GM23248 (cell line): ENCODE measurements at places on chromosomes 6 and 20. TPM values are rescaled to one million over a fixed set of nuclear protein-coding genes. Genes with fewer than 3 reads are reported as not detected.
A peak's percentile ranks its signal among the peaks of the same experiment; 100 is the strongest.

Gene CSE1L
- 90.2 and 96.9 TPM in 2 replicates for total RNA-seq

Gene STX11
- 1.1 and 2.8 TPM in 2 replicates for total RNA-seq

Gene KCNB1
- total RNA-seq = 0.11 TPM in 1 of 2 replicates, not detected in the other

Gene RIPOR3
- 0.76 TPM in 1 of 2 replicates, not detected in the other for total RNA-seq

Gene ZNF831
- total RNA-seq = not detected in 2 replicates

Gene TNXB
- total RNA-seq = 23.5 and 23.8 TPM in 2 replicates

Gene ANKEF1
- total RNA-seq = 0.22 and 0.76 TPM in 2 replicates

Gene HLA-DRB5
- total RNA-seq = not detected in 2 replicates

Gene TSPO2
- total RNA-seq = not detected in 2 replicates

Gene ENPP1
- total RNA-seq = 53.7 and 60.4 TPM in 2 replicates

Gene CST7
- total RNA-seq = not detected in 2 replicates

Gene KIF3B
- 25.9 and 28.3 TPM in 2 replicates for total RNA-seq

- DNase-seq = no peak
These were observed 154.3 kb downstream of the PREX1 start for GRCh38 chr20:48673507-48673906.

- no peak for DNase-seq
These were observed 39.7 kb upstream of the LRFN2 start for GRCh38 chr6:40626886-40627285.

DNA sequence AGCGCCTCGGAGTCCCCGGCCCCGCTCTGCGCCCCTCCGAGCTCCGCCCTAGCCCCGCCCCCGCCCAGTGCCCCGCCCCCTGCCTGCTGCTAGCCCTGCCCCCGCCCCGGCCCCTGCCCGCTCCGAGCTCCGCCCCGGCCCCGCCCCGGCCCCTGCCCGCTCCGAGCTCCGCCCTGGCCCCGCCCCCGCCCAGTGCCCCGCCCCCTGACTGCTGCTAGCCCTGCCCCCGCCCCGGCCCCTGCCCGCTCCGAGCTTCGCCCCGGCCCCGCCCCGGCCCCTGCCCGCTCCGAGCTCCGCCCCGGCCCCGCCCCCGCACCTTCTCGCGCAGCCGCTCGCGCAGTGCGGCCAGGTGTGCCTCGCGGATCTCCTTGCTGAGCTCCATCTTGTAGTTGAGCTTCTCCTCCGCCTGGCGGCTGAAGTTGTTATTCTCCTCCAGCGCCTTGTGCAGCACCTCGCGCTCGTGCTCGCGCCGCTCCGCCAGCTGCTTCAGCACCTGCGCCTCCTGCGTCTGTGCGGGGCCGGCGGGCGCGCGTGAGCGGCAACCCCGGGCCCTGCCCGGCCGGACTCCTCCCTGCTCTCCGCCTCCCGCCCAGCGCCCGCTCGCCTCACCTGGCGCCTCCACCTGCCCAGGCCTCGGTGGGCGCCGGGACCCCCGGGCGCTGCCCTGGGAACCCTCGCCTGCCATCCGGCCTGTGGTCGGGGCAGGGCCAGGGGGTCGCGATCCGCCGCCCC, 11.3 kb downstream of the STMN3 start:
- DNase-seq = peak; percentile 86

GRCh38 chr6:110352563-110353262, 5.4 kb downstream of the METTL24 start:
- no peak for DNase-seq

- DNase-seq = no peak
These were observed 282.2 kb upstream of the EPHA7 start for GRCh38 chr6:93701526-93701925.

DNA sequence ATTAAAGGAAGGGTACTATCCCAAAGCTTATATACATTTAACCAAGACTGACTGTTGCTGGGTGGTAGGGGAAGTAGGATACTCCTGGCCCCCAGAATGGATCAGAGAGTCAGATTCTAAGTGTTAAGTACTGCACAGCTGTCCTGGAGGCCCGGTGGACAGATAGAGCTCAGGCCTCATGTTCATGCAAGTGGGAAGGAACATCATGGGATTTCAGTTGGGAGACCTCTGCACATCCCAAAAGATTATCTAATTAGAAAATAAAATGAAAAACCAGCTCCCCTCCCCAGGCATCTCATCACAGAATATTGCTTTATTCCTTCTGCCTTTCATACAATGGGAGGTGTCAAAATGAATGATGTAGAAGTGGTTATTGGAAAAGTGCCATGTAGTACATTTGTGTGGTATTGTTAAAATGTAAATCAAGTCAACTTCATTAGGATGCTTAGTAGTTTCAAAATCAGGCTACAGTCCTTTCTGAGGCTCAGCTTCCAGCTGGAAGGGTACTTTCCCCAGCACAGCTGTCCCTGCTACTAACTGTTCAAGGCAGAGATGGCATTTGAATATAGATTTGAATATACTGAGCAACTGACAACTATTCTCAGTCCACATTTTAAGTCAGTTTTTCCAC, 82.9 kb downstream of the SLC35B3 start:
- no peak for DNase-seq

- DNase-seq = peak; percentile 68
These were observed 429 bp downstream of the AMD1 start for GRCh38 chr6:110874880-110875547.

DNA sequence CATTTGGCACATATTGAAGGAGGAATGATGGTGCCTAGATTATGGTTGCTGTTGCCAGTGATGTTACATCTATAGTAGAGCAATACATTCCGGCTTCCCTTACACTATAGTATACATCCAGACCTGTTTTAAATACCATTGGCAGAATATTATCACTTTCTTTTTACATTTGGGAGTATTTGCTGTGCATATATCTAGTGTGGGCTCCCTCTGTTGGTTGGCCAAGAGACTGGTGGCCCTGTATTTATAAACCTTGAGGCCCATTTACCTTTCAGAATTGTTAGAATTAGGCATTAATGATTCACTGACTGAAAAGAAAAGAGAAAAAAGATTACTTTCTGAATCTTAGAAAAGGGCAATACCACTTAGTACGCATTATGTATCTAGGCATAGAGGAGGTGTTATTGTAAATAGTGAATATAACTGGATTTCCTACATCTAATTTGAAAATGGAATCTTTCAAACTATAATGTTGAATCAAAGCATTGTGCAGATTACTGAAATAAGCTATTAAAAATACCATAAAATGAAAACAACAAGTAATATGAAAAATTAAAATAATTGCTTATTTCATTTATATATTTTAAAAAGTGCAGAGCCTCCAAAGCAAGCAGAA, 628.8 kb upstream of the MAN1A1 start:
- peak; percentile 65 for DNase-seq

DNA sequence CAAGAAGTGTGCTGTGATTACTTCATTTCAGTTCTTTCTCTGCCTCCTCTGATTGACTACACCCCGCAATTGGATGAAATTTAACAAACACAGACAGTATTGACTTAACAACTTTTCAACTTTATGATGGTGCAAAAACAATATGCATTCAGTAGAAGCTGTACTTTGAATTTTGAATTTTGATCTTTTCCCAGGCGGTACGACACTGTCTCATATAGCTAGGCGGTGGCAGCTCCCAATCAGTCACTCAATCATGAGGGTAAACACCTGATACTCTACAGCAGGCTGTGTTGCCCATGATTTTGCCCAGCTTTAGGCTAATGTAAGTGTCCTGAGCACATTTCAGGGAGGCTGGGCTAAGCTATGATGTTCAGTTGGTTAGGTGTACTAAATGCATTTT, 47.6 kb upstream of the MYLIP start:
- no peak for DNase-seq

DNA sequence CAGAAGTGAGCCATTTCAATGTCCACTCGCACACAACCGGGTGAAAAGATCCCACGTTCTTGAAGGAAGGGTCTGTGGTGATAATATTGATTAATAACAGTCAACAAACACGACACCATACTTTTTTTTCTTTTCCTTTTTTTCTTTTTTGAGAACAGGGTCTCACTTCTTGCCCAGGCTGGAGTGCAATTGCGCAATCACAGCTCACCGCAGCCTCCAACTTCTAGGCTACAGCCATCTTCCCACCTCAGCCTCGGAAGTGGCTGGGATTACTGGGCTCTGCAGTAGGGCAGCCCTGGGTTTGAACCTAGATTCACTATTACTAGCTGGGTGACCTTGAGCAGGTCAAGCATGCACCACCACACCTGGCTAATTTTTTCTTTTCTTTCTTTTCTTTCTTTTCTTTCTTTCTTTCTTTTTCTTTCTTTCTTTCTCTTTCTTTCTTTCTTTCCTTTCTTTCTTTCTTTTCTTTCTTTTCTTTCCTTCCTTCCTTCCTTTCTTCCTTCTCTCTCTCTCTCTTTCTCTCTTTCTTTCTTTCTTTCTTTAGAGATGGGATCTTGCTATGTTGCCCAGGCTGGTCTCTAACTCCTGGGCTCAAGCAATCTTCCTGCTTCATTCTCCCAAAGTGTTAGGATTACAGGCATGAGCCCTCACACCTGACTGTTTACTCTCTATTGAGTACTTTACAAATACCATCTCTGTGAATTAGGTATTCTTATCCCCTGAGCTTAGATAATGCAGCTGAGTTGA, 123.9 kb downstream of the SNX5 start:
- DNase-seq = no peak

GRCh38 chr6:51025082-51025777, 206.6 kb downstream of the TFAP2B start:
- DNase-seq = peak; percentile 15

DNA sequence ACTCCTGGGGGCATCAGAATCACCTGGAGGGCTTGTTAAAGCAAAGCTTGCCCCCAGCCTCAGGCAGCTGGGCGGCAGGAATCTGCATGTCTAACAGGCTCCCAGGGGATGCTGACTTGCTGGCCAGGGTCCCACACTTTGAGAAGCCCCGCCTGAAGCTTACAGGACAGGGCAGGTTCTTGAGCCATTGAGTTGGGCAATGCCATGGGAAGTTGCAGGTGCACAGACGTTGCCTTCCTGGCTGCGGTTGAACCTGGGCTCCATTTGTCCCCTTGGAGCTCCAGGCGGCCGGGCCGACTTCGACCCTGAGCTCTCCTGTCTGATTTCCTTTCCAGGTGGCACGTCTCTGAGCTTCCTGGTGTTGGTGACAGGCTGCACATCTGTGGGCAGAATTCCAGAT, 46.8 kb downstream of the SYNJ2 start:
- no peak for DNase-seq

- DNase-seq = peak; percentile 17
These were observed 684.6 kb downstream of the RFPL4B start for GRCh38 chr6:113031591-113032238.

GRCh38 chr6:81756690-81757089, 4.2 kb upstream of the TENT5A start:
- DNase-seq = no peak

- no peak for DNase-seq
These were observed 145.4 kb downstream of the DST start for GRCh38 chr6:56497240-56497639.

GRCh38 chr6:131948692-131949619, 2.2 kb downstream of the CCN2 start:
- peak; percentile 86 for DNase-seq

DNA sequence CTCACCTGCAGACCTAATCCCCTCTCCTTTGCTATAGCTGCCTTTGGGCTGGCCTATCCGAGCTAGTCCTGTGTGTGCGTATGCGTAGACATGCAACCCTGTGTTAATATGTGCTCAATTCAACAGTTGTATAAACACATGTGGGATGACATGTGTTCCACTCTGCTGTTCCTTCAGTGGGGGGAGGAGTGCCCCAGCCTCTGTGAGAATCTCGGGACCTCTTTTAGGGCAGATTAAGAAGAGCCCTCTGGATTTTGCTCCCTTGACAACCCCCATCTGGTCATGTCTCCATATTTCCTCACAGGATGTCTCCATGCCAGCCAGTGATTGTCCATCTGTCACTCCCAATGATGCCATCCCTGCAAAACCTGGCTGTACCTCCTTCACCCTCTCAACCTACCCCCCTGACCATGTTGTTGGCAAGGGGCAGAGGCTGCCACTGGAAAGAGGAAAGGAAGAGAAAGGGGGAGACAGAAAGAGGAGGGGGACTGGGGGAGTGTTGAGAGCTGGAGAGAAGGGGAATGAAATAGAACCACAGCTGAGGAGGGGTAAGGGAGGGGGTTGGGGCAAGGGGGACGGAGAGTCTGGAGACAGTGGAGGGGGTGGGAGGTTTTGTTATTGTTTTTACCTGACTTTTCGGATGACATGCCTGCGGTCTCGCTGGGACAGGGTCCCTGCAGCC, 417 bp downstream of the PRRT1 start:
- peak; percentile 25 for DNase-seq

GRCh38 chr6:64912966-64913365, 794.1 kb downstream of the EYS start:
- DNase-seq = no peak

GRCh38 chr6:137261761-137262160, 42.6 kb upstream of the IFNGR1 start:
- DNase-seq = peak; percentile 24

GRCh38 chr20:57396212-57396983, 5.2 kb downstream of the RBM38 start:
- no peak for DNase-seq

DNA sequence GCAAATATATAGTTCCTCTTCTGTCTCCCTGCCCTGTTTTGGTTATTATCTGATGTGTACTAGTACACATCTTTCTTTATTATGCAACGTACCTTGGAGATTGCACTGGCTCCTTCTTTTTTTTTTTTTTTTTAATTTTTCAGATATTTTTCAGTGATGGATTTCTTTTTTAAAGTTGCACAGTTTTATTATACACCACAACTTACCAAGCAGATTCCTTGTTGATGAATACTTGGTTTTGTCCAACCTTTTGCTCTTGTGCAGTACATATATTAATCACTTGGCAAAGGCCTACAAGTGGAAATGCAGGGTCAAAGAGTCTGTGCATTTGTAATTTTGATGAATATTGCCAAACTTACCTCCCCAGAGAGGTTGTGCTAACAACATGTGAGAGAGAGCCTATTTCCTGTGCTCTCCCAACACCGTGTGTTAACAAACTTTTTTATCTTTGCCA, 50.1 kb upstream of the RNF24 start:
- DNase-seq = peak; percentile 88

DNA sequence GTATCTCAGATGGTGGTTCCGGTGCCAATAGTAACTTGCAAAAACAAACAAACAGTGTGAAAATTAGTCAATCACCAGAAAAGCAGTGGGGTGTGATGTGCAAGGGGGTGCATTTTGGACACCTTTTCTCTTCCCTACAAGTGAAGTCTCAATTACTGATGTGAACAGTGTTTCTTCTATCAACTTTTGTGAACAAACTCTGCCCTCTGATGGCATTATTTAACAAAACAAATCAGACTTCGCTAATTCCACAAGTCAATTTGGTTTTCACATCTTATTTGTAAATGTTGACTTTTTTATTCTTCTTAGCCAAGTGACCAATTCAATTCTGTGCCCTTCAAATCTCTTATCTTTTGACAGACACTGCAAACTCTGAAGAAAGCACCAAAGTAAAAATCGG, 212.2 kb downstream of the UST start:
- DNase-seq = peak; percentile 14
